ENCODE measurements at places on chromosomes 6 and 20.

DNA sequence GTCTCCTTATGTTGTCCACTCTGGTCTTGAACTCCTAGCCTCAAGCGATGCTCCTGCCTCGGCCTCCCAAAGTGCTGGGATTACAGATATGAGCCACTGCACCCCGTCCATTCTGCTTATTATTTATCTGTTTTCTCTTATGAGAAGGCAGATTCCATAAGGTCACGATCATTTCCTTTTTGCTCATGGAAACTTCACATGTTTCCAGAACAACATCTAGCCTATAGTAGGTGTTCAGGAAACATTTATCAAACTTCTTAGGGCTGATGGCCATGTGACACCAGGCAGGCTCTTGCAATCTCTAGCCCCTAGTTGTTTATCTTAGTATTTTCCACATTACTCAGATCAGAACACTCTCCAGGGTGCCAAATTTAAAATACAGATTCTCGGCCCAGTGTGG, 61.2 kb downstream of the ZFP64 start:
- peaks cover 2% of the 10 kb centered on the region for H3K4me1 ChIP-seq
- no peaks in the 10 kb centered on the region for H3K27me3 ChIP-seq
- no peak overlapping the region for H3K4me3 ChIP-seq
- DNase-seq: no peak
- H3K36me3 ChIP-seq: no peaks in the 10 kb centered on the region

DNA sequence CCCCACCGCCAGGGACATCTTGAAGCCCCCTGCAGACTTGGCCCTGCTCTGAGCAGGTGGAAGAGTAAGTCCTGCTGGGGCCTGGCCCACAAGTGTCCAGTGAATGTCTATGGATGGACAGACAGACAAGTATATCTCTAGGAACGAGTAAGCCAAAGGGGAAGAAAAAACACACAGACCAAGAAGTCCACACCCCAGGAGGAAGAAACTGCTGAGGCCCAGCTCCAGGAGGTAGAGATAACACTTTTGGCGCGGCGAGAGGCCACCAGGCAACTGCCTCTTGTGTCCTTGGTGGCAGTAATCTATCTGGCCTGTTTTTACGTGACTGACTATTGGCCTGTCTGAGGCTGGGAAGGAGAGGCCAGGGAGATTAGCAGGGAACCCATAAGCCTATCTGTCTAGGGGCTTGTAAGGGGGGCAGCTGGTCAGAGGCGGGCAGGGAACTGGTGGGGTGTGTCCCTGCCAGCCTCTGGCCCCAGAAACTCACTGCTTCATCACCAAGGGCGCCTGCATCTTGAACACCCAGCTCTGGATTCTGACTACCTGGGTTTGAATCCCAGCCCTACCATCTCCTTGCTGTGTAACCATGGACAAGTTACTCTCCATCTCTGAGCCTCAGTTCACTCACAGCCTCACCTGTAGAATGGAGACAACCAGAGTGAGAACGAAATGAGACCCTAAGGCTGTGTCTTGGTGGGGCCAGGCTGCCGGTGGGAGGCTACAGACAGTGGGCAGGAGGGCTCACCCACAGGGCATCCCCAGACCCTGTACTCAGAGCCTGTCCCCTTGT, 31.3 kb downstream of the C20orf203 start:
- H3K27me3 ChIP-seq: no peaks in the 10 kb centered on the region
- no peaks in the 10 kb centered on the region for H3K36me3 ChIP-seq
- H3K4me3 ChIP-seq: no peak overlapping the region
- H3K4me1 ChIP-seq: no peaks in the 10 kb centered on the region
- no peak for DNase-seq

GRCh38 chr20:1336699-1337367, 7.9 kb upstream of the SDCBP2 start:
- peak overlapping the region; percentile 69 for H3K27ac ChIP-seq
- peaks cover 11% of the 10 kb centered on the region for H3K36me3 ChIP-seq
- no peaks in the 10 kb centered on the region for H3K27me3 ChIP-seq
- H3K4me3 ChIP-seq: no peak overlapping the region
- no peak for DNase-seq

GRCh38 chr6:52074155-52074554, 13.3 kb downstream of the PKHD1 start:
- peaks cover 27% of the 10 kb centered on the region for H3K27me3 ChIP-seq
- no peak overlapping the region for H3K27ac ChIP-seq

DNA sequence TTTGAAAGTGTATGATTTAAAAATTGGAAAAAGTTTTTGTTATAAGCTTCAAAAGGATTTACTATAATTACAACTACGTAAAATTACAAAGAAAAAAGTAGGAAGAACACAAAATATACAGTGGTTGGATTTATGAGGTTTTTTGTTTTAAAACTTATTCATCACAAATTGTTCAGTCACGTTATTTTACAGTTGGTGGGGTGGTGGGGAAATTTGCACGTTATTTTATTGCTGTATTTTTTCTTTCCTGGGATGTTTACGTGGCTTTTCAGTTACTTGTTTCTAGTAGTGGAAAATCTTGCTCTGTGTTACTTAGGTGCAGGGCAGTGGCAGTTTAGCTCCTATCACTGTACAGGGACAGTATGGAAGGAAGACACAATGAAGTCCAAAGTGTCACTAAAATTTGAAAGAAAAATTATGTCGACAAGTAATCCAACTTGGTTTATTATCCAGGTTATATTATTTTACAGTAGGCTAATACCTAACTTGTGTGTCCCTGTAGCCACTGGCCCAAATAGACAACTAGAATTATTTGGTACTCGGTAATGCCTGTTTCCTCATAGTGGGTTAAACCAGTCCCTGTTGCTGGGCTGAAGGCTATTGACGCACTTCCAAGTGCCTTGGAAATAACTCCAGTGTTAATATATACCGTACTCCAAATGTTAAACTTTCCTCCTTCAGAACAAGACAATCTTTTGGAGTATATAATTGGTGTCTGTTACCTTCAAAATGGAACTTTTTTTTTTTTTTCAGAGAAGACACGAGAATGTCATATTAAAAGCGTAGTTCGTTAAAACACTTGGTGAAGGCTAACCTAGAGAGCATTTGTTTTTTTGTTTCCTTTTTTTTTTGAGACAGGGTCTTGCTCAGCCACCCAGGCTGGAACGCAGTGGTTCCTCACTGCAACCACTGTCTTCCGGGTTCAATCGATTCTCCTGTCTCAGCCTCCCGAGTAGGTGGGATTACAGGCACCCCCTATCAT, 4.6 kb downstream of the JARID2 start:
- DNase-seq: no peak
- H3K36me3 ChIP-seq: peaks cover 78% of the 10 kb centered on the region
- peak overlapping the region; percentile 100 for H3K27ac ChIP-seq
- peak overlapping the region; percentile 91 for H3K4me3 ChIP-seq

Measured in activated CD4-positive, alpha-beta T cell treated with anti-CD3 and anti-CD28 coated beads for 36 hours (primary cell).